ENCODE measurements at places on chromosomes 12 and 14.

DNA sequence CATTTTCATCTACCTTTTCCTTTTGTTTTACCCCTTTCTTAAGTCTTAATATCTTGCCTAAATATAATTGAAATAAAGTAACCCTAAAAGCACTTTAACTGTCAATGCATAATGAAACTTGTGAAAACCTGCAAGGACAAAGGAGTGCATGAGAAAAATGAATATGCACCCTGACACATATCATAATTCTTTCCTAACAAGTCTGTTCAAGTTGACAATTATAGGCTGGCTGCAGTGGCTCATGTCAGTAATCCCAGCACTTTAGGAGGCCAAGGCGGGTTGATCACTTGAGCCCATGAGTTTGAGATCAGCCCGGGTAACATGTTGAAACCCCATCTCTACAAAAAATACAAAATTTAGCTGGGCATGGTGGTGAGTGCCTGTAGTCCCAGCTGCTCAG lies 65.4 kb downstream of the FGD6 start:
- no peak for DNase-seq

DNA sequence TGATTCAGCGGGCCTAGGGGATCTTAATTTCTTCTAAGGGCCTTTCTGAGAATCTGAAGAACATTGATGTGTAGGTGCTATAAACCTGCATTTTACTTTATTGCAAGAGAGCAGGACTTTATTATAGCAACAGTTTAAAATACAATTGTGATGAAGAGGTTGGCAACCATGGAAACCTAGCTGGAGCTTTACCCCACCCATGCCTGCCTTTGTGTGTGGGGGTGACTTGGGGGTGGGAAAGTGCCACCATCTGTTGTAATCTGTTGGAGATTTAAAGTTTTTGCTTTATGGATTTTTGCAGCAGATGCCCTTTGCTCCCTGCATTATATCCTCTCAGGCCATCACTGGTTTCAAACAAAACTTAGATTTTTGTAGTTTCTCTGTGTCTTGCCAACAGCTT lies 64.6 kb downstream of the ATG14 start:
- DNase-seq: no peak

DNA sequence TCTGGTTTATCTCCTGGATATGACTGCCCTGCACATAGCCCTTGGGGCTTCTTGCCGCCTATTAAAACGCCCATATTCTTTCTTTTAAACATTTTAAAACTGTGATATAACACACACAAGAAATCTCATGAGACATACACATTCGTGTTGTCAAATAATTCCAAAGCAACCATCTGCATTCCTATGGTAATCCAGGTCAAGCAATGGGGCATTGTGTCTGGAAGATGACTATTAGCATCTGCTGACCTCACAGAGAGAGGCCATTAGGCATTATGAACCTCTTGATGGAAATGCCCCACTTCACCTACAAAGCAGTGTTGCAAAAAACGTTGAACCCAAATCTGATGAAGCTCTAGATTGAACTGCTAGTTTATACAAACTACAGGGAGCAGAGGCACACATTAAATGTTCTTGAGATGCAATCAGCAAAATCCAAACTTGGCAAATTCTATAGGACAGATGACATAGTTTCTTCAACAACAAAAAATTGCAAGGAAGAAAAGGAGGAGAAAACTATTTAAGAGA lies 513.8 kb upstream of the CCDC196 start:
- DNase-seq: no peak

GRCh38 chr12:52634266-52635056 lies 16.1 kb upstream of the KRT73 start:
- no peak for DNase-seq

GRCh38 chr14:96177766-96178375 lies 26.8 kb upstream of the BDKRB2 start:
- DNase-seq: no peak

DNA sequence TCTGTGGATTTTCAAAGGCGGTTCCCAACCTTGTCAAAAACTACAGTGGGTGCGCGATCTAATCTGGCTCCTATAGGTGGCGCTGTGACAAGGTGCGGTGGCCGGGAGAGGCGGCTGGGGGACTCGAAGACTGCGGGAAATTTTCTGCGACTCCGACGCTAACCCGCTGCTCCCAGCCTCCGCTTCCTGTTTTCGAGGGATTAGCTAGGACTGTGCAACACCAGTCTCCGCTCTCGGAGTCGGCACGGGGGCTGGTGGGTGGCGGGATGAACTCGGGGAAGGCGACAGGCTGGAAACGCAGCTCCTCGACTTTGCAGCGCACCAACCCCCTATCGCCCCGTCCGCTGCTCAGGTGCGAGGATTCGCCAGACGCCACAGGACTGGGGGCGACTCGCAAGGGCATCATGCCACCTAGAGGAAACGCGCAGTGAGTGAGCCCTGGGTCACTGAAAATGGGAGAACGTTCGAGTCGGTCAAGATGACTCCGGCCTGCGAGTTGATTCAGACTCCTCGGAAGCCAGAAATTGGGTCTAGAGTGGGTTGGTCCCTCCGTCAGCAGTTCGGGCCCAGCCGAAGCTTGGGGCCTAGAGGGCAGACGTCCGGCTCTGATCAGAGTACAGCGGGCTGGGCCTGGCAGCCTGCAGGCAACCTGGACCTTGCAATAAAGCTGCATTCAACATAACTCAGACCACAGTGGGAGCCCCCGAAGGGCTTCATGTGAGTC lies 5.5 kb upstream of the PAX9 start:
- no peak for DNase-seq

DNA sequence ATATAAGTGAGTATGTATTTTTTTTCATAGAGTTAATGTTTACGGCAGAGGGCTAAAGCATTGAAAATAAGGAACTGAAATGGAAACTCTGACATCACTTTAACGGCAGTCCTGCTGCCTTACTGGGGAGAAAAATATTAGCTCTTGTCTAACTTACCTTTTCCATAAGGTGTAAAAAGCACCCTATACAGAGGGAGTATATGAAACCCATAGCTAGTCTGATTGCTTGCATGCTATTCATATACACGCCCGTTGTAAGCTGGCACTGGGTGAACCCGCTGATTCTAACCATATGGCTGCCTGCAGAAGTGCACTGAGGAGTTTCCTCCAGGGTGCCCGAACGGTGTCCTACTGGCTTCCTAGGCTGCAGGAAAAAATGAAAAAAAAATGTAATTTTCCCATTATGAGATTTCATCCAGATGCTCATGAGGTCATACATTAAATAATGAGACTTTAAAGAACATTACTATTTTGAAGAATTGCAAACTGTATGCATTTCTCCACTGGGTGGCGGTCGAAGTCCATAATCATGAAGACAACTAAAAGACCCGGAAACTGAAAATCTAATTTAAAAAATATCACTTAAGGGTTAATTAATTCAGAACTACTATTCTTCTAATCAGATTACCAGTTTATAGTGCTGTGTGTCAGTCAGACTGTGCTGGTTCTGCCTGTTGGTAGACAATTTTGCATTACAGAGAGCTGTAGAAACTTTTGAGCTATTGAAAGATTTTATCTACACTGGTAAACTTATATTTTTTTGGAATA lies 144.7 kb downstream of the ALX1 start:
- DNase-seq: no peak

DNA sequence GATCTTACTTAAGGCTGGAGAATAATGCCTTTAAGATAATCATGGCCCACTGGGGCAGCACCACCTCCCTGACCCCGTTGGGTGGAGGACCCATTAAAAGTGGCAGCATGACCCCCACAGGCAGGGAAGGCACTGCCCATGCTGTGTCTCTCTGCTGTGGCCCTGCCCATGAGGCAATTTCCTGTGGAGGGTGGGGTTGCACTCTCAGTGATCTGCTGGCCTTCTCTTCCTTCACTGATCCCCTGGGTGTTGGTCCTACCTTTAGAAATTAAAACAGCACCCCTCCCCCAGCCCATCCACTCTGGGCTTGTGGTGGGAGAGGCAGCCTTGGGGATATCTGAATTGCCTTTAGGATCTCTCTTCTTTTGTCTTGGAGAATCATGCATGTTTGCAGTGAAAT lies 17.3 kb downstream of the KLRK1 start:
- DNase-seq: no peak

DNA sequence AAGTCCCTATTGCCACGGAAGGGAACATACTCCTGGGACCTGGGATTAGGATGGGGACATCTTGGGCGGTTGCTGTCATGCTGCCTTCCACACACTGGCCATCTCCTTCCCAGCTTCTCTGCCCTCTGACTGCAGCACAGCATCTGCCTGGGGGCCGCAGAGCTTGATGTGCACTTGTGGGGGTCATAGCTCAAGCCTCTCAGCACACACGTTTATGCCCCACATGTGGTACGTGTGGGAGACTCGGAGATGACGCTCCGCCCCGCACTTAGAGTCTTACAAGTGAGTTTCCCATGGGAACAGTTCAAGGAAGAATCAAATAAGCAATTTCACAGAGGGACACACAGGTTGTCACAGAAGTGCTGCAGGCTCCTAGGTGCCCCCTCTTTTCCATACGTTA lies 8.6 kb downstream of the ACADS start:
- DNase-seq: no peak

GRCh38 chr12:9702255-9702654 lies 30.6 kb downstream of the CLECL1 start:
- DNase-seq: no peak

GRCh38 chr12:70185301-70185700 lies 57.9 kb upstream of the CNOT2 start:
- DNase-seq: no peak

GRCh38 chr14:55192054-55192621 lies 753 bp upstream of the DLGAP5 start:
- DNase-seq: no peak

- DNase-seq: no peak
Observed at GRCh38 chr12:76032043-76032981, 736 bp upstream of the PHLDA1 start.

DNA sequence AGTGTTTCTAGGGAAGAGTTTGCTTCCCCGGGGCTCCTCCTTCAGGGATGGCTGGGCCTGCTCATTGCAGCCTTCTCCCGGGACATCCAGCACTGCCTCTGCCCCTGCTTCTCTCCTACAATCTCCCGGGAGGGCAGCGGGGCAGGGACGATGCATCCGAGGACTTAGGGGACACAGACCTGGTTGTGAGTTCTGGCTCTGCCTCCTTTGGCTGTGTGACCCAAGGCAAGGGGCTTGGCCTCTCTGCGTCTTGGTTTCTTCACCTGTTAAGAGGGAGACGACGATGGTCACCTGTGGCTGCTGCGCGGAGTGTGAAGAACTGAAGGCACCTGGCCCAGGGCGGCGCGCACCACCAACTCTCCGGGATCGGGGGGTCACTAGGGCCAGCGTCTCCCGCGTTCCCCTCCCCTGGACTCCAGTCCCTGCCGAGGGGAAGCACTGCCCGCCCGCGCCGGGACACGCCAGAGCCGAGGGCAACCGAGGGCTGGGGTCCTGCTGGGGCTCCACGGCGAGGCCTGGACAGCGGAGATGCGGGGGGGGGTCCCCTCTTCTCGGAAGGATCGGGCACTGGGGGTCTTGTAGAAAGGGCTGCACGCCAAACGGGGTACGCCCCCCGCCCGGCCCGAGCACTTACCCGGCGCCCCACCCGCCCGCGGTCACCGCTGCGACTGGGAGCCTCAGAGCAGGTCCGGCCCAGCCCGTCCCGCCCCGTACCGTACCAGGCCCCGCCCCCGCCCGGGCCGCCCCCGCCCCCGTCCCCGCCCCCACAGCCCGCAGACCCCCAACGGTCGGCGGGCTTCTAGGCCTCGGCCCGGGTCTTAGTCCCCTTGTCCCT lies at the start of gene HVCN1:
TSS of gene HVCN1 (minus strand) at position 670 of the 835 bp plus-strand sequence. CDS start 5,870 bp downstream, outside the sequence.
- peak; percentile 11 for DNase-seq

DNA sequence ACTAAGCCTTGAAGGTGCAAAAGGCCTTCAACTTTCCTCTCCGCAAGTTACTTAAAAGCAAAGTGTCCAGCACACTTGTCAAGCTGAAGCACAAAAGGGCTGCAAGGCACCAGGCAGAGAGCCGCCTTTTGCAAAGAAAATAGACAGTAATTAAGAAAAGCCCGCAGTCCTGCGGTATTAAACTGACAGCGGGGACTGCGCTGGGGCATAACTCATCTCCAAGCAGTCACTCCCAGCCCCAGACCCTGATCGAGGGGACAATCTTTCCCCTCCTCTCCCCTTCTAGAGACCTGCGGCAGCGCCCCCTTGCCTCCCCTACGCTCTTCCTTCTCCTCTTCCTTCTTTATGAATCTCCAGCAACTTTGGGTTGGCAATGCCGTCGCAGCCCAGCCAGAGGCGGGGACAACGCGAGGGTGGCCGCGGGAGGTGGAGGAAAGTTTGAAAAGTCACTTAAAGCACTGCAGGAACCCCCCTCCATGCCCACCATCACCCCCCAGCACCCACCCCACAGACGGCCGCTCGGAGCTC lies 200.9 kb upstream of the CAND1 start:
- no peak for DNase-seq

- no peak for DNase-seq
Observed at GRCh38 chr12:4564818-4565217, 2.8 kb downstream of the DYRK4 start.

DNA sequence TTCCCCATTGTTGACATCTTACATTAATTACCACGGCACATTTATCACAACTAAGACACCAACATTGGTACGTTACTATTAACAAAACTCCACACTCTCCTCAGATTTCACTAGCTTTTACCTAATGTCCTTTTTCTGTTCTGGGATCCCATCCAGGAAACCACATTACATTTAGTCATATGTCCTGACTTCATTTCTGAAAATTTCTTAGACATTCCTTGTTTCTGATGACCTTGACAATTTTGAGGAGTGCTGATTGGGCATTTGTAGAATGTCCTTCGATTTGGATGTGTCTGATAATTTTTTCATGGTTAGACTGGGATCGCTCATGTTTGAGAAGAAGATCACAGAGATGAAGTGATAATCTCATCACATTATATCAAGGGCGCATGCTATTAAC lies 34.6 kb upstream of the ACSM4 start:
- no peak for DNase-seq

DNA sequence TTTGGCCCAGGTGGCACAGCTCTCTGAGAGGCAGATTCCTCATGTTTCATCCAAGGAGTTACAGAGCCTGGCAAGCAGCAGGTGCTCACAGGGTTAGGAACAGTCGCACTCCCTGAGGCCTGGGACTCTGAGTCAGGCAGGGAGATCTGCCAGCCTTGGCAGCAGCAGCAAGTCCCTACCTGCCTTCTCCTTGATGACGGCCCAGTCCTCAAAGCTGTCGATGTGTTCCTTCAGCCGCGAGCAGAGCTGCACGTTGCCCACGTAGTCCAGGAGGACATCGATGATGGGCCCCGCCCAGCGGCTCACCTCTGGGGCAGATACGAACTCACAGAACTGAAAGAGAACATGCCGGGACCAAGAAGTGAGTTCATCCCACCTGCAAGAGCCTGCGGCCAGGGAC lies 10.4 kb downstream of the FAM181A start:
- DNase-seq: no peak

- no peak for DNase-seq
Observed at GRCh38 chr12:80165746-80166145, 66.4 kb downstream of the OTOGL start.

- no peak for DNase-seq
Observed at GRCh38 chr12:2337031-2338010, 284.5 kb downstream of the CACNA1C start.

DNA sequence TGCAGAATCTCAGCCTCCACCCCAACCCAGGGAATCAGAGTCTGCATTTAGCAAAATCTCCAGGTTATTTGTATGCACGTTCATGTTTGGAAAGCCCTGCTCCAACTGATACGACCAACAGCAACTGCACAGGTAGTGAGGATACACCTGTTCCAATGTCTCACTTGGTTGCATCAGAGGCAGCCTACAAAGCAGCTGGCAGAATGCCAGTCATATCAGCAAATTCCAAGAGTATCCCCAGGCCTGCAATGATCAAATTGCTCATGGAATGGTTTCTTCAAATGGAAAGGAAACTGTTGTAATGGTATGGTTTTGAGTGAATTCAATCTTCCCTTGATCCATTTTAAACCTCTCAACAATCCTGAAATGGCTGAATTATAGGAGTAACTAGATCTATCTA lies 75.4 kb downstream of the GRIP1 start:
- DNase-seq: no peak
